ENCODE measurements at places on chromosomes 5 and 9.

DNA sequence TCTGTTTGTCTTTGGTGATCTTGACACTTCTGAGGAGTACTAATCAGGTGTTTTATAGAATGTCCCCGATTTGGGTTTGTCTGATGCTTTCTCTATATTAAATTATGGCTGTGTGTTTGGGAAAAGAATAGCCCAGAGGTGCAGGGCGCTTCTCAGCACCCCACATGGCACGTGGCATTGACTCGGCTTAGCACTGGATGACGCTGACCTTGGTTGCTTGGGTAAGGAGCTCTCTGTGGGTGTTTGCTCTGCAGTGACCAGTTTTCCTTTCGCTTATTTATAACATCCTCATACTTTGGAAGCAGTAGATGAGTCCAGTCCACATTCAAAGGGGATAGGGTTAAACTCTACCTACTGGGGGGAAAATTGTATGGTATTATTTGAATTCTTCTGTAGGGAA is 12.5 kb upstream of the FAM120AOS start:
- DNase-seq = no peak

GRCh38 chr5:181242031-181242451 is 1.7 kb downstream of the RACK1 start:
- DNase-seq = no peak

DNA sequence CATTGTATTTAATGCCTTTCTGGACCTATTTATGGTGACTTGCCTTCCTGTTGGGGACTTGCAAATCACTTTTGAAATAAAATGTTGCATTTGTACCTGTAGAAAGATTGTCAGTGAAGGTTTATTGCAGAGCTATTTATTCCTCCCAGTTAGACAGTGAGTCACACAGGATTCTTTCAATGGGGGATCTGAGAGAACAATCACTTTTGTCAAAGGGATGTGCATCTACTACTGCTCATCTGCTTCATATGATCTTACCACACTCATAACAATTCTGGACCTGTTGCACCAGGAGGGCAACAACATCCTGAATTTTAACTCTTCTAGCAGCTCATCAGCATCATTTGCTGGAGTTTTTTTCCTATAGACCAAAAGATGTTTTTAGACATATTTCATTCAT is 66.8 kb downstream of the FBXL7 start:
- DNase-seq = no peak

- DNase-seq = no peak
Observed at GRCh38 chr5:8418049-8418426, 549.1 kb downstream of the MTRR start.

GRCh38 chr5:72108202-72109061 is 1.2 kb downstream of the MAP1B start:
- no peak for DNase-seq

GRCh38 chr5:107580889-107581820 is 89.6 kb downstream of the EFNA5 start:
- no peak for DNase-seq

DNA sequence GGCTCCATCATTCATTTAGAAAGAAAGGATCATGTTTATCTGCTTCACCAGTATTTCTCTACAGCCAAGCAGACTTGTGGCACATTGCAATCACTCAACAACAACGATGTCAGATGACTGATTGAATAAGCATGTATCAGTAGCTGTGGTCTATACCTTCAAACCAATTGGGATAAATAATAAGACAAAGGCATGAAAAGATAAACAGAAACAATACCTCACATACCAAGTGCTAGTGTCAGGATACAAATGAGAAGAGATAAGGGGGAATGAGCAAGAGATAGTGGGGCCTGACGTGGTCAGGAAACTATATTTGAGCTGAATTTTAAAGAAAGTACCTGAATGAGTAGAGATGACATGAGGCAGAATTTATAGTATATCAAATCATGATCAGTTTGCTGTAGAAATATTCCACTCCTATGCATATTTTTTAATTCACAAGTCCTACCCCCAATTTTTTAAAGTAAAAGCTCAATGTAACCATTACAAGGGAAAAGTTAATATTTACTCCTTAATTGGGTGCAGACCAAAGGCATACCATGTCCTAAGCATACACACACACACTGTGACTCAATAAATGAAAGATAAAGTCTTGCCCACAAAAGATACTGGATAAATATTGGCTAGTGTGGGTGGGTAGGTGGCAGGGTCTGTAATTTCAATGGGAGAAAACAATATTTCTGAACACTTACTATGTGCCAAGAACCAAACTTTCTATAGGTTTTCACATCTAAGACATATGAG is 284.5 kb downstream of the SPOCK1 start:
- no peak for DNase-seq

DNA sequence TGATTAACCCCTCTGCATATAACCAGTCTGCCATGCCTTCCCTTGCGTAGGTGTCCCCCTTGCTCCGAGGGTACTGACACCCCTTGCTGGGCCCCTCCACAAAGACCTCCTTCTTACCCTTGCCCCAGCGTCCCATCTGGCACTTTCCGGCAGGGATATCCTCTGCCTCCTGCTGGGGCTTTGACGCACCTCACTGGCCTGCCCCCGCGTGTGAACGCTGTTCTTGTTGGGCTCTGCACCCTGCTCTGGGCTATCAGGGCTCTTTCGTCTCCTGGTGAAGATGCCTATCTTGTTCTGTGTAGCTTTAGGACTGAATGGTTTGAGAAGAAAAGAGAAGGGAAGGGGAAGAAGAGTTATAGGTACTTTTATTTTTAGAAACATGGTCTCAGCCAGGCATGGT is 53.0 kb downstream of the SUB1 start:
- DNase-seq = no peak

DNA sequence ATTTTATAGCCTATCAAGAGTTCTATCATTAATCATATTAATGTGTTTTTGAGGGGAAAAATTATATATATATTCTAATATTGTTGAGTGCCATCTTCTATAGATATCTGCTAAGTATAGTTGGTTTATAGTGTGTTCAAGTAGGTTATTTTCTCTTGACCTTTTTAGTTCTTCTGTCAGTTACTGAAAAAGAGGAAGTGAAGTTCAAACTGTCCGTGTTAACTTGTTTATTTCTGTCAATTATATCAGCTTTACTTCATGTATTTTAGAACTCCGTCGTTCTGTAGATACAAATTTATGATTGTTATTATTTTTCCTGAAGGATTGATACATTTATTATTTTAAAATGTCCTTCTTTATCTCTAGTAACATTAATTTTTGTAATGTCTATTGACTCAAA is 1209.1 kb downstream of the CDH12 start:
- DNase-seq = no peak

- DNase-seq = no peak
Observed at GRCh38 chr9:89655056-89655989, 50.5 kb downstream of the GADD45G start.

DNA sequence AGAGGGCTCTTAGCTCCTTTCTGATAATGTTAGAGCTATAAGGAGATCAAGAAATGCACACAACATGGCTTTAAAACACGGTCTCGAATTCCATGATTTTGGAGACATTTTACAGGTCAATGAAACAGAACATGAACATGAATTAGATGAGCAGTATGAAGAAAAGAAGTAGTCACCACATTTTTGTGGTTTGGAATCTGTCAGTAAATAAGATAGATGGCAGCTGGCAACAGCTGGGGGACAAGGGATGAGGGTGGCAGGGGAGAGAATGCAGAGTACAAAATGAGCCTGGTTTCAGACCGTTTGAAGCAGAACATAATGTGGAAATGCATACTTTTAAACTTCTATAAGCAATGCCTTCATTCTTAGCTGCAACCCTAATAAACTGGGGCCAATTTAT is 107.1 kb downstream of the OXCT1 start:
- no peak for DNase-seq

DNA sequence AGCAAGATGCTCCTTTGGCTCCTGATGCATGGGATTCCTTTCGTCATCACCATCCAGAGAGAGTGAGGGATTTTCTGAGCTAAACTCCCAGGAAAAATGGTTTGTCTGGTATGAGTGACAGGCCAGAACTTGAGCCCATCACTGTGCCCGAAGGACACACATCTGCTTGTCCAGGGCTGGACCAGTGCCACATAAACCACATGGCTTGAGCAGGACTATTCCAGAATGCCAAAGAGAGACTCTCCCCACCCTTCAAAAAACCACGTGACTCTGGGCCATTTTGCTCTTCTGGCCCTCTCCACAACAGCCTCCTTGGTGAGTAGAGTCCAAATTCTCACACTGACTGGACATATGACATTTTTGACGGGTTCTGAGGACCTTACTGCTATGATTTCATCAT is 46.4 kb upstream of the SHC3 start:
- DNase-seq = no peak

- DNase-seq = no peak
Observed at GRCh38 chr5:125267636-125268248, 521.3 kb upstream of the ZNF608 start.

GRCh38 chr5:106019261-106019660 is 1651.5 kb downstream of the EFNA5 start:
- DNase-seq = no peak

DNA sequence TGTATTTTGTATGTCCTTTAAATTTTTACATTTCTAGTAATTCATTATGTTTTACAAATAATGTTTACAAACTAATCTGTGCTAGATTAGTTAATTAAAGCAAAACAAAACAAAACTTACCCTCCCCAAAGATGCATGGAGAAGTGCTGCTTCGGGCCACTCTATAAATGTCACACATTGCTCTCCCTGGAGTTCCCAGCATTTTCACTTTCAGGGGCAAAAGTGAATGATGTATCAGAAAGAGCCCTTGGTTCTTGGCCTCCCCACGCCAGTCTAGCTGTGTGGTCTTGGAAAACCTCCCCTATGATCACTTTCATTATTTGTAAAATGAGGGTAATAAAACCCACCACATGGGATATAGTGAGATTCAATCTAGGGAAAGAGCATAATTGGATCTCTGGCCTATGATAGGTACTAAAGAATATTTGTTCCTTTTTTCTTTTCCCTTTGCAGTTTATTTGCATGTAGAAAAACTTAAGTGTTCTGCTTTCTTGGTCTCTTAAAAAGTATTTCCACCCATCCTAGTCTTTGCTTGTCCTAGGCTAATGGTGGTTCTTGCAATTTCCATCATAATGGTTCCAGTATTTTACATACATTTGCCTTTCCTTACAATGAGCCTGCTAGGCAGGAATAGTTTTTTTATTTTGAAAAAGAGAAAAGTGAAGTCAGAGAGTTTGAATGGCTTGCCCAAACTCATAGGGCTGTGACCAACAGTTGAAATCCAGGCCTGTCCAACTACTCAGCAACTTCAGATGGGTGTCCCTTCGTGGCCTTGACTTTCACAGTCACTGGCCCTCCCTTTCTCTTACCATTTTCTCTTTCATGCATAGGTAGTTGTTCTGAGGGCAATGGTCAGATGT is 184.5 kb upstream of the KLF4 start:
- DNase-seq = no peak

DNA sequence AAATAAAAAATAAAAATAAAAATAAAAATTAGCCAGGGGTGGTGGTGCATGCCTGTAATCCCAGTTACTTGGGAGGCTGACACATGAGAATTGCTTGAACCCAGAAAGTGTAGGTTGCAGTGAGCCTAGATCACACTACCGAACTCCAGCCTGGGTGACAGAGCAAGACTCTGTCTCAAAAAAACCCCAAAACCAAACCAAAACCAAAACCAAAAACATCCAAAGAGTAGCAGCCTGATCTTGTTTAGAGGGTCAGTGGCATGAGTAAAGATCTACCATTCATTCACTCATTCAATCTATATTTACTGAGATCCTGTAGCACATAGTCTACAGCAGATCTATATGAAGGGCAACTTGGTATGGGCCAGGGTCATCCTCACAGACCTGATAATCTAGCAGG is 202.4 kb downstream of the MAPKAP1 start:
- no peak for DNase-seq
